ENCODE measurements at places on chromosomes 7 and 10.
A peak's percentile ranks its signal among the peaks of the same experiment; 100 is the strongest.

DNA sequence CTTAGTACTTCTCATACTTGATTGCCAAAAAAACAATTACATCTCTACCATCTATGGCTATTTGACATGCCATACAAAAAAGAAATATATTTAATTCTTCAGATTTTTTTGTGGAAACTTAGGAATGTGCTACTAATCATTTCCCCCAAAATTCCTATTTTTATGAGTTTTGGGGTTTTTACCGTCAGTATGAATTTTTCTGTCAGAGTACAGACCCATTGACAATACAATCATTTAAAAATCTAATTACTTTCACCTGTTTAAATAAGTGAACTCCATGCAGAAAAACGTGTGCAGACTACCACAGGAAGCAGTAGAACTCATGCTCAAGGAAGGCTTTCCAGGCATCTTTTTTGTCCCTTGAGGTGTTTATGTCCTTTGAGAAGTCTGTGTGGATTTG, 48.8 kb upstream of the FOXP2 start:
- no peak for DNase-seq

- no peak for DNase-seq
Observed at GRCh38 chr7:80098795-80099194, 35.8 kb upstream of the GNAI1 start.

DNA sequence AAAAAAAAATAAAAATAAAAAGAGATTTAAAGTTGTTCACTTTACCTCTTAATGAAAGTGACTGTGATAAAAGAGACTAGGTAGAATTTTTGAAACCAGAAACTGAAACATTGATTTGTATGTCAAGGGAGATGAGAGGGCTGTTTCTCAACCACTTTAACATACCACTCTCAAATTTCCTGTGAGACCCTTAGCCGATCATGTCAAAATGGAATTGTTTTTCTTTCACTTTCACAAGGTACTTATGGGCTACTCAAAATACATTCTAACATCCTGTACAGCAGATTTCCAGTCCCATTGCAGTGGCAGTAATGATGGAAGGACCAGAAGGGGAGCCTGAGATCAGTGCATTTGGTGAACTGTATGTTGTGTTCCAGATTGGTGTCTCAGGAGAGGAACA, 261.2 kb downstream of the PPP1R3A start:
- DNase-seq = no peak

DNA sequence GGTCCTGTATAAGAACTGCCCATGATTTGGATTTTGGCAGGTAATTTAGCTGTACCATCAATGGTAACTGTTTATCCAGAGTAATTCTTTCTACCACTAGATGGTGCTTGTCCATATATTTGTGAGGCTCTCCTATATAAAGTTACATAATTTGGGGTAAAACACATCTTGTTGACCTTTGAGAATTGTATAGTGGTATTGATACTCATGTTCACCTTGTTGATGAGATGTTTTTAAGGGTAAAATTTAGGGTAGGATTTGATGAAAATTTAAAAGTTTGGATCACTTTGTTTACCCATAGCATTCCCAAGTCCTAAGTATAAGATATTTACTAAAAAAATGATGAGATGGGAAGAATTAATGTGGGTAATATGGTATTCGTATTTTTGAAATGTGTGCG, 31.6 kb downstream of the ST7 start:
- DNase-seq = peak; percentile 54

DNA sequence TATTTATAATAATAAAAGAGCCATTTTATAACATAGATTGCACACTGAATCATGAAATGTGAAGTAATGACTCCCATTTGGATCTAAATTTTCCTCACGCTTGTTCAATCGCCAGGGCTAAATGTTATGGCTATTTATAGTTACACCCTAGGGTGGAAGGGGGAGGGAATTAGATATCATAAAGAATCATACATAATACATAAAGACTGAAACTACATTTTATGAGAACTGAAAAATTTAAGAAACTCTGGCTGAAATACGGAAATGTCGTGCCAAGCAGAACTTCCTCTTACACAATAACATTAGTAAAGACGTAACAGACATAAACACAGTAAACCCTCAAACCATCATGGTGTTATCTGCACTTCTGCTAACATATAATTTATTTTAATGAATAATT, 327.5 kb upstream of the PHF14 start:
- no peak for DNase-seq

DNA sequence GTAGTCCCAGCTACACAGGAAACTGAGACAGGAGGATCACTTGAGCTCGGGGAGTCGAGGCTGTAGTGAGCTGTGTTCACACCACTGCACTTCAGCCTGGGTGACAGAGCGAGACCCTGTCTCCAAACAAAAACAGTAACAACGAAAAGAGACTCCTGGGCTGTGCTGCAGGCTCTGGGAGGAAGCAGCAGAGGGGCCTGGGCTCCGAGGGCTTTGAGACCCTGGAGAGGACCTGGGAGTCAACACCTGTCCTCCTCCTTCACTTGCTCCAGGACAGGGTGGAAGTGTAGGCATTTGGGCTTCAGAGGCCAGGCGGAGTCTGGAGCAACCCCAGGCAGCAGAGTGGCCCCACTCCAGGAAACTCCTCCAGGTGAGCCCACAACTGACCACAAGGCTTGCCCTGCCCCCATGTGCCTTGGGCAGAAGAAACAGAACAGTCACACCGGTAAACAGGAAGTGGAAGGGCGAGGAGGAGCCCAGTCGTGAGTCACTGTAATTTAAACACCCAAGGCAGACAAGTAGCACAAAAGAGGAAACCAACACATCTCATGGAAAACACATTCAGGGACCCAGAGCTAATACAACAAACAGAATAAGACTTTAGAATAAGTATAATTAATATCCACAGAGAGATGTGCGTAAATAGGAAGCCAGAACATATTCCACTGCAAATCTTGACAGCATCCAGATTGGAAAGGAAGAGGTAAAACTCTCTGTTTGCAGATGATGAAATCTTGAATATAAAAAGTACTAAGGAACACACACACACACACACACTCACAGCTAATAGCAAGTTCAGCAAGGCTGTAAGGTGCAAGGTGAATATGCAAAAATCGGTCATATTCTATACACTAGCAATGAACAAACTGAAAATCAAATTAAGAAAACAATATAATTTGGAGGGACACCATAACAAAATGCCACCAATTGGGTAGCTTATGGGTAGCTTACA, 20.5 kb upstream of the RASGEF1A start:
- DNase-seq = no peak

- DNase-seq = no peak
Observed at GRCh38 chr10:10499839-10500238, 517.8 kb upstream of the CELF2 start.

GRCh38 chr10:130656582-130657133, 520.5 kb downstream of the GLRX3 start:
- no peak for DNase-seq

DNA sequence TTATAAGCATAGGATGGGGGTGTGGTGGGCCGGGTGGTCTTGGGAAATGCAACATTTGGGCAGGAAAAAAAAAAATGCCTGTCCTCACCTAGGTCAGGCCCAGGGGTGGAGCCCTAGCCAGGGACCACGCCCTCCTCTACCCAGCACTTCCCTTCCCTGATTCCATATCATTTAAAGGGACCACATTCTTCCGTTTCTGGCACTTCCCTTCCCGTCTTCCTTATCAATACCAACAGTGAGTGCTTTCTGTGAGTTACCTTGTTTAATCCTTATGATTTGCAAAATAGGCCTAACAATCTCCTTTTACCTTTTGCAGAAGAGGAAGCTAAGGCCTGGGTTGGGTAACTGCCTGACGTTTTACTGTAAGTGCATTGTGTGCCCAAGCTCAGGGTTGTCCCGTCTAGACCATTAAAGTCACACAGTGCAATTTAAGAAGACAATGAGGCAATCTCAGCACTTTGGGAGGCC, 16.7 kb upstream of the C10orf95 start:
- no peak for DNase-seq

GRCh38 chr7:12583176-12583575, 12.7 kb downstream of the SCIN start:
- DNase-seq = no peak

- peak; percentile 14 for DNase-seq
Observed at GRCh38 chr7:153682628-153683027, 369.6 kb upstream of the DPP6 start.

- no peak for DNase-seq
Observed at GRCh38 chr7:138974675-138975292, 6.4 kb downstream of the KIAA1549 start.

GRCh38 chr10:30781670-30782121, 152.1 kb upstream of the LYZL2 start:
- no peak for DNase-seq

- DNase-seq = no peak
Observed at GRCh38 chr7:118492466-118492865, 268.0 kb downstream of the ANKRD7 start.

- peak; percentile 37 for DNase-seq
Observed at GRCh38 chr7:122970740-122971725, 24.5 kb downstream of the TAS2R16 start.

- no peak for DNase-seq
Observed at GRCh38 chr10:35565602-35566081, 39.5 kb upstream of the GJD4 start.

DNA sequence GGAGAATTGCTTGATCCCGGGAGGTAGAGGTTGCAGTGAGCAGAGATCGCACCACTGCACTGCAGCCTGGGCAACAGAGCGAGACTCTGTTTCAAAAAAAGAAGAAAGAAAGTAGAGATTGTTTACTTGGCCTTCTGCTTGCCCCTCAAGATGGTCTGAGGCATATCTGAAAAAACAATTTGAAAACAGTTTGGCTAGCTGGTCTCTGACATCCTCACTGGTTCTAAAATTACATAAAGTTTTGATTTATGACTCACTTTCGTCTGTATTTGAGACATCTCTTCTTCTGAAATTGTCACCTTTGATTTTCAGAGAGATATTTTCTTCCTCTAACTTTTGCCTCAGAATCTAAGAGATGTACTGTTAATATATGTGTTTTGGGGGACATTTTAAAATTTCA, 49.6 kb upstream of the HELLS start:
- no peak for DNase-seq

GRCh38 chr10:68954904-68955303, 1.1 kb upstream of the DDX21 start:
- DNase-seq = no peak

- DNase-seq = no peak
Observed at GRCh38 chr10:15652117-15652516, 67.6 kb downstream of the ITGA8 start.

DNA sequence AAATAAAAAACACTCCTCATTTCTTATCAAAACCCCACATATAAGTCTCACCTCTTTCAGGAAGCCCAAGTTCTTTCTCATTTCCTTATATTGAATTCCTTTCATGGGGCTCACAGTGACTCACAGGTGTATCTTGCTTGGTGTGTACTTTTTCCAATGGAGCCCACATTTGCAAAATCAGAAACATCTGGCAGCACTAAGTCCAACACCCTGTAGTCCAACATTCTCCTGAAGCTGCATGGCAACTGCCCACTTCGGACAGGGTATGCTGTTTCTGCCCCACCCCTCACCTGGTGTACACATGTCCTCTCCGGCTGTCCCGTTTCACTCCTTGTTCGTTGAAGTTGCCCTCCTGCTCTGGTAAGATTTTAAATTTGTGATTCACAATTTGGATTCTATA, 544.1 kb downstream of the SORCS3 start:
- no peak for DNase-seq

- DNase-seq = no peak
Observed at GRCh38 chr7:53022893-53023292, 12.5 kb upstream of the POM121L12 start.

GRCh38 chr7:92997152-92997551, 120.6 kb downstream of the SAMD9 start:
- DNase-seq = no peak

GRCh38 chr7:136446751-136447150, 421.7 kb upstream of the CHRM2 start:
- DNase-seq = no peak

GRCh38 chr7:18352339-18353255, 143.0 kb upstream of the HDAC9 start:
- peak; percentile 75 for DNase-seq

- peak; percentile 52 for DNase-seq
Observed at GRCh38 chr7:139602143-139602722, 78.7 kb downstream of the CLEC2L start.

- no peak for DNase-seq
Observed at GRCh38 chr10:107492389-107492788, 327.9 kb upstream of the SORCS1 start.

- no peak for DNase-seq
Observed at GRCh38 chr10:50857579-50857978, 27.8 kb downstream of the A1CF start.

- DNase-seq = no peak
Observed at GRCh38 chr10:128295003-128295402, 168.8 kb upstream of the MKI67 start.

- DNase-seq = peak; percentile 27
Observed at GRCh38 chr10:28797904-28798371, 120.6 kb downstream of the BAMBI start.

DNA sequence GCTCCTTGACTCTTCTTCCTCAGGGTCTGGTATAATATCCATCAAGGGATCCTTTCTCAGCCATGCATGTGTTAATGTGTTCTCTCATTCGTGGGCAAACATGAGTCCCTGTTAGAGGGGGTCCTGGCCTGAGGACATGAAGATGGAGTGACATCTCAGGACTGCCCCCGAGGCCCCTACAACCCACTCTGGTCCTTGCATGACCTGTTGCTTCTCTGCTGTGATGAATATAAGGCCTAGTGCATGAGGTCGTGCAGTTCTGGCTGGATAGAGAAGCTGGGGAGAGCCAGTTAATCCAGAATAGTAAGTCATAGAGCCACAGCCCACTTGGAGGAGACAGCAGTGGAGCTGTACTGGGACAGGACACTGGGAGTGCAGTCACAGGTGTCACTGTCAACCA, 4.6 kb upstream of the VWC2 start:
- DNase-seq = no peak

DNA sequence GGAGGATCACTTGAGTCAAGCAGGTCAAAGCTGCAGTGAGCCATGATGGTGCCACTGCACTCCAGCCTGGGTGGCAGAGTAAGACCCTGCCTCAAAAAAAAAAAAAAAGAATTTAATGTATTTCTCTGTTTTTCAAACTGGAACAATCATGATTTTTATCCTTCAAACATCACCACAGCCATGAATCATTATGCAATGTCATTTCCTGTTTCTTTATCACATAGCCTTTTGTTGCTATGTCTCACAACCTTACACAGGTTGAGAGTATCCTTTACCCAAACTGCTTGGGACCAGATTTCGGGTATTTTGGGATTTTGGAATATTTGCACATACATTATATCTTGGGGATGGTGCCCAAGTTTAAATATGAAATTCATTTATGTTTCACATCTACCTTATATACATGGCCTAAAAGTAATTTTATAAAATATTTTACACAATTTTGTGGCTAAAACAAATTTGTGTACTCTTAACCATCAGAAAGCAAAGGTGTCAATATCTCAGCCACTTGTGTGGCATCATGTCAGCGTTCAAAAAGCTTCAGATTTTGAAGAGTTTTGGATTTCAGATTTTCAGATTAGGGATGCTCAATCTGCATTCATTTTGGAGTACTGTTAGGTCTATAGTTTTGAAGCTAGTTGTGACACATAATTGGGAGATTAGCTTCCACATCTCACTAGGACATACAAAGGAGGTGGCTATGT, 8.2 kb downstream of the NT5C3A start:
- no peak for DNase-seq

- DNase-seq = no peak
Observed at GRCh38 chr7:156067156-156067555, 254.9 kb upstream of the SHH start.
